ENCODE measurements at places on chromosomes 4 and X. TPM values are rescaled to one million over a fixed set of nuclear protein-coding genes. Genes with fewer than 3 reads are reported as not detected.
A peak's percentile ranks its signal among the peaks of the same experiment; 100 is the strongest.

DNA sequence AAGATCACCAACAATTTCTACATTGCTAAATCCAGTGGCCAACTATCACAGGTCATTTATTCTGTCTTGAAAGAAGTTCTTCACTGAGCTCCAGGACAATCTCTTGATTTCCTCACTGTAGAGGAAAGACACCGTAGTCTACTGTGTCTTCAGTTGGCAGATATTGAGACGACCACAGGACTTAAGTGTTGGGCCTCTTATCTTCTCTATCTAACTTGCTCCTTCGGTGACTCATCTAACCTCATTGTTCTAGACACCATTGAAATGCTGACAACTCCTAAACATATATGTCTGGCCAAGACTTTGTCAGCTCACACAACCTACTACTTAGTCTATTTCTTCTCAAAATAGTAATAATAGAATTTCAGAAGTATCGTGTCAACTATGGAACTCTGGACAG lies 425.8 kb downstream of the ARAP2 start:
- no peaks in the 10 kb centered on the region for H3K27me3 ChIP-seq
- H3K4me3 ChIP-seq, result no peak overlapping the region
- no peak for DNase-seq
- no peaks in the 10 kb centered on the region for H3K36me3 ChIP-seq
- no peak overlapping the region for H3K27ac ChIP-seq

GRCh38 chr4:2935762-2936743 lies 27.2 kb downstream of the NOP14 start:
- H3K4me1 ChIP-seq, result peaks cover 58% of the 10 kb centered on the region
- peak overlapping the region; percentile 96 for H3K27ac ChIP-seq
- H3K4me3 ChIP-seq, result peak overlapping the region; percentile 89
- peaks cover 32% of the 10 kb centered on the region for H3K36me3 ChIP-seq
- DNase-seq, result peak; percentile 84
- no peaks in the 10 kb centered on the region for H3K27me3 ChIP-seq

DNA sequence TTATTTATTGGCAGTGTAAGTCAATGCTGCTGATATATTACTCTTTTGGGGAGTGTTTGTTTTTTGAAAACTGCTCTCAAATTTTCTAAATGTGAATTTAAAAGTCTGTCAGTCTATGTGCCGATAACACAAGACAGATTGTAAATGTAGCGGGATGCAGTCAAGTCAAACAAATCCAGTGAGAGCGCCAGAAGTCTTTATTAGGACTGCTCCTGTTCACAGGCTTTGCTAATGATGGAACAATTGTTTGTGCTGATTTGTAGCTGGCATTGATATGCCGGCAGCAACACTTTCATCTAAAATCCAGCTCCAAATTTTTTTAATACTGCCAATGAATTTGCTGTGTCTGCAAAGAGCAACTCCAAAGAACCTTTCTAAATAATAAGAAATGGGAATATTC lies 78.7 kb upstream of the TET2 start:
- no peak for DNase-seq
- peaks cover 12% of the 10 kb centered on the region for H3K27me3 ChIP-seq

- no peak for DNase-seq
- no peaks in the 10 kb centered on the region for H3K27me3 ChIP-seq
- no peak overlapping the region for H3K4me3 ChIP-seq
These were observed 134.8 kb downstream of the NAP1L3 start for GRCh38 chrX:93538575-93538974.

DNA sequence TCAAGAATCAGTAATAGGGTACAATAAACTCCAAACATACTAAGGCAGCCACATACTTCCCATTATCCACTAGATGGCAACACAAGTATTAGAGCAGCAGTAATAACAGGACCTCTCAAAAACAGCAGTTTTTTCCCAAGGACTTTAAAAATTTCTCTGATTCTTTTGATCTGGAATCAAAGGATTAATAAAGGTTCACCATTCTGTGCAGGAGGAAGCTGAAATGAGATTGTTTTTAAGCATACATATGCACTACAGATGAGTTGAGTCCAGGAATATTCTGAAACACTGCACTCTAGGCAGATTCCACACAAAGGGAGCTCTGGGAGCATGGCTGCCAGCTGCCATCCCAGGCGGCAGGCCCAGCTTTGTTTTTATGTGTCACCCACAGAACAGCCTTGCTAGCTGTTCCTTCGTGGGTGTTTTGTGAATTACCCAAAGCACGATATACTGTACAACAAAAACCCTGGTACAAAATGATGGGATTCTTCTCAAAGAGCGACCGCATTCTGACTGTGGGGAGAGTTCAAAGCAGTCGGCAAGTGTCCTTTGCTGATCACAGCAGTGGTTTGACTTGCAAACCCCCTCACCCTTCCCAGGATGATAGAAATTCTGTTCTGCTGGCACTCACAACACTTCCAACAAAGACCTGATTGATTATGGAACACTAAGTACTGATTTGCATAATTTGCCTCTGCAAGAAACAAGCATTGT lies 61.0 kb downstream of the STX18 start:
- no peak overlapping the region for H3K4me3 ChIP-seq
- no peaks in the 10 kb centered on the region for H3K27me3 ChIP-seq
- no peak for DNase-seq
- no peaks in the 10 kb centered on the region for H3K36me3 ChIP-seq

GRCh38 chr4:149345424-149345823 lies 470.2 kb downstream of the IQCM start:
- no peak overlapping the region for H3K4me3 ChIP-seq
- H3K27me3 ChIP-seq, result no peaks in the 10 kb centered on the region
- H3K27ac ChIP-seq, result no peak overlapping the region
- no peaks in the 10 kb centered on the region for H3K36me3 ChIP-seq
- H3K4me1 ChIP-seq, result no peaks in the 10 kb centered on the region

DNA sequence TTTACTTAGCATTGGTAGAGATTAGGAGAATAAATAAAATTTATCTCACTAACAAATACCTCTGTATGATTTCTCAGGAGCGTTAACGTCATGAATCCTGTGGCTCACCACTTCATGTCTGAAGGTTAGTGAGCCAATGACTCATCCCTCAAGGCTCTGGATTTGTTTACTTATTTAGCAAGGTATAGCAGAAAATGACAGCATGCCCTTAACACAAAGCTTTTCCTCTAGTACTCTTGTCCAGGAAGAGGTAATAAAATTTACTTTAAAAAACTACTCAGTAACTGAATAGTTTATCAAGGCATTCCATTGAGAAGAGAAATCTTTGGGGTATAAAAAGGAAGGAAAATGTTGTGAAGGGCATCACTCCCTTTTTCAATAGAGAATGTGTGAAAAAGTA lies 823.8 kb downstream of the CCSER1 start:
- DNase-seq, result no peak
- no peak overlapping the region for H3K27ac ChIP-seq
- no peaks in the 10 kb centered on the region for H3K4me1 ChIP-seq
- H3K4me3 ChIP-seq, result no peak overlapping the region
- H3K27me3 ChIP-seq, result no peaks in the 10 kb centered on the region

GRCh38 chrX:19799319-19800182 lies 87.8 kb downstream of the SH3KBP1 start:
- H3K36me3 ChIP-seq, result peaks cover 9% of the 10 kb centered on the region
- H3K27me3 ChIP-seq, result no peaks in the 10 kb centered on the region
- H3K4me1 ChIP-seq, result peaks cover 65% of the 10 kb centered on the region
- H3K4me3 ChIP-seq, result peak overlapping the region; percentile 88
- H3K27ac ChIP-seq, result peak overlapping the region; percentile 99

DNA sequence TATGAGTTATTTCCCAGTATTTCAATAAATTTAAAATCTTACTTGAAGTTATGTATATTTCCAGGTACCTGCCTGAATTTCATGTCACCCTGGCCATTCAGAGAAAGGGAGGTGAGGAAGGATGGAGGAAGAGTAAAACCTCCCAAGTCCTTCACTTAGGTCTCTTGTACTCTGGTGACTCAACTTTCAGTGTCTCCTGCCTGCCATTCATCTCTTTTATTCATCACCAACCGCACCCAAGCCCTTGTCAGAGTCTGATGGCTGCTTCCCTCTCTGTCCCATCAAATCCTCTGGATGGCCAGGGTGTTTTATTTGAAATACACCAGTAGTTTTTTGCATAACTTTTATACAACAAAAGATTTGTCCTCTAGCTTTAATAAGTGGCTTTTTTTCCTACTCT lies 17.8 kb downstream of the TMPRSS11E start:
- H3K36me3 ChIP-seq, result no peaks in the 10 kb centered on the region
- no peak for DNase-seq
- no peaks in the 10 kb centered on the region for H3K27me3 ChIP-seq
- H3K4me1 ChIP-seq, result peaks cover 12% of the 10 kb centered on the region

DNA sequence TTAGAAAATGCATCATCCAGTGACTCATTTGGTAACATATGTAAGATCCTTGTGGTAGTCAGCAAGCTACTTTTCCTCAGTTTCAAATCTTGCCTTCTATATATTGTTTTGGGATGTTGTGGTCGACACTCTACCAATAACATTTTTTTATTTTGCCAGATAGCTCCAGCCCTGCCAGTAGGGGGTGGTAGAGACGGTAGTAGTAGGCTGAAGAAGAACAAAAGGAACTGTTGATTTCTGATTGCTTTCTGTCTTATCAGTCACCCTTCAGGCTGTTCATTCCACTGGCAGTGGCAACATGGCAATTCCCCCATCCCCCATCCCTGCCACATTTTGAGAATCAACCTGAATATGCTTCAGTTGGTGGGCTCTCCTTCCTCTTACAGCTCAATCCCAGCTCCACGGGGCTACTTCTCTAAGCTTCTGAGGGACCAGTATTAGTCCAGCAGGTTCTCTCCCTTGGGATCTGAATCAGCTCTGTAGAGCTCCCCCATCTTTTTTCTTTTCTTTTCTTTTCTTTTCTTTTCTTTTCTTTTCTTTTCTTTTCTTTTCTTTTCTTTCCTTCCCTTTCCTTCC lies 171.5 kb upstream of the VEGFC start:
- no peaks in the 10 kb centered on the region for H3K4me1 ChIP-seq
- H3K4me3 ChIP-seq, result no peak overlapping the region
- H3K36me3 ChIP-seq, result no peaks in the 10 kb centered on the region
- no peak for DNase-seq
- no peak overlapping the region for H3K27ac ChIP-seq

GRCh38 chrX:115067812-115068211 lies 50.4 kb upstream of the IL13RA2 start:
- H3K4me1 ChIP-seq, result no peaks in the 10 kb centered on the region
- no peak overlapping the region for H3K27ac ChIP-seq
- H3K27me3 ChIP-seq, result no peaks in the 10 kb centered on the region
- H3K36me3 ChIP-seq, result no peaks in the 10 kb centered on the region
- DNase-seq, result no peak
- no peak overlapping the region for H3K4me3 ChIP-seq

- H3K4me3 ChIP-seq, result no peak overlapping the region
- peaks cover 2% of the 10 kb centered on the region for H3K27me3 ChIP-seq
- no peaks in the 10 kb centered on the region for H3K36me3 ChIP-seq
These were observed 180.7 kb downstream of the CEP135 start for GRCh38 chr4:56129431-56129861.

DNA sequence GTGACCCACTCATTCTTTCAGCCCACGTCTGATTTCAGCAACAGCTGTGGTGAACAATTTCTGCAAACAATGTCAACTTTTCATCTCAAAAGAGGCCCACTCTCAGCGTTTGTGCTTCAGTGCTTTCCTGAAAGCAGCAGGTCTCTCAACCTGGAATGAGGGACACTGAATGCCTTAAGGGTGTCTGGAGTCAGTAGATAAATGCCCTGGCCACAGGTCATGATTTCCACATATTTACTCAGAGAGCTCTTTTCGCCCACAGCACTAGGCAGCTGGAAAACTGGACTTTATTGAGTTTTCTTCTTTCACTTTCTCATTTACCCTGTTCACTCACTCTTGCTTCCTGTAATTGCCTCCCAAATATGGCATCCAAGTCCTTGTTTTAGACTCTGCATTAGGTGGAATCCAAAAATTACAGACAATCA lies 52.8 kb downstream of the NPFFR2 start:
- no peak for DNase-seq
- no peak overlapping the region for H3K4me3 ChIP-seq
- no peaks in the 10 kb centered on the region for H3K36me3 ChIP-seq
- H3K27ac ChIP-seq, result no peak overlapping the region

DNA sequence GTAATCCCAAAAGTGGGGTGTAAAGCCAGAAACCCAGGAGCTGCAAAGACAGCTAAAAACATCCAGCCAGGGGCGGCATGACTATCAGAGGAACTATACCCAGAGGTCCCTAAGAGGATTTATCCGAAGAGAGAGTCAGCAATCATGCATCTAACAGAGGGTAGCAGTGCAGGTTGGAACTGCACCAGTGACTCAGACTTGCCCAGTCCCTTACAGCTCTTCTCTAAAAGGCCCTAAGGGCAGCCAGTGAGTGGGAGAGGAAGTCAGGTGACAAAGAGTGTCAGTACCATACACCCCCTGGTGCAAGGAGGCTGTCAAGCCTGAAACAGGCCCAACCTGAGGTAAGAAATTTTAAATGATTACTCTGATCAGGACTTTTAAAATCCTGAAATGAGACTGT lies 88.1 kb downstream of the CAMK2D start:
- peaks cover 20% of the 10 kb centered on the region for H3K36me3 ChIP-seq
- peak; percentile 71 for DNase-seq
- H3K4me3 ChIP-seq, result no peak overlapping the region
- H3K27me3 ChIP-seq, result no peaks in the 10 kb centered on the region
- peaks cover 46% of the 10 kb centered on the region for H3K4me1 ChIP-seq

GRCh38 chr4:155972098-155972497 lies 18.4 kb upstream of the CTSO start:
- H3K4me3 ChIP-seq, result no peak overlapping the region
- H3K4me1 ChIP-seq, result no peaks in the 10 kb centered on the region
- no peak overlapping the region for H3K27ac ChIP-seq
- H3K27me3 ChIP-seq, result peaks cover 9% of the 10 kb centered on the region
- no peaks in the 10 kb centered on the region for H3K36me3 ChIP-seq
- no peak for DNase-seq

- no peak for DNase-seq
- H3K4me3 ChIP-seq, result no peak overlapping the region
- no peaks in the 10 kb centered on the region for H3K4me1 ChIP-seq
These were observed 168.0 kb downstream of the BANK1 start for GRCh38 chr4:101958547-101958946.

DNA sequence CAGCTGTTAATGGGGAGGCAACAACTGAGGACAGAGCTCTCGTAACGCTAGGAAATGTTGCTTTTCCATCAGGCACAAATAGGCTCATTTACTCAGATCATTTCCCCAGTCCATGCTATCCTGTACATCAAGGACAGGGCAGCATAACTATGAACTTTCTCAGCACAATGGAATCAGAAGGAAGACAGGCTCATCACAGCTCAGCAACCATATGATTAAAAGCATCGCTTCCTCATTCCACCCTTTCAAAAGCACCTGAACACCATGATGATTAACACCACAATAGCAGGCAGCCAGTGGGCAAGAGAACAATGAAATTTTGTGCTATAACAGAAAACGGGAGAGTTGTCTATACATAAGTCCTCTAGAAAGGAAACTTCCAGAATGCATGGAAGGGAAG lies 297.8 kb downstream of the ZNF674 start:
- H3K36me3 ChIP-seq, result no peaks in the 10 kb centered on the region
- H3K27me3 ChIP-seq, result no peaks in the 10 kb centered on the region

The SRPX gene
- total RNA-seq, result not detected

The GLRA2 gene
- total RNA-seq, result not detected

The RBM46 gene
- total RNA-seq, result not detected

The LANCL3 gene
- total RNA-seq, result not detected

The LAMTOR3 gene
- 24.9 TPM for total RNA-seq

The ADH7 gene
- not detected for total RNA-seq

The SLC6A14 gene
- not detected for total RNA-seq
